Dermis blood vessel endothelial cell (primary cell): ENCODE measurements at places on chromosomes 5 and 9. TPM values are rescaled to one million over a fixed set of nuclear protein-coding genes. Genes with fewer than 3 reads are reported as not detected.

Gene SLC28A3
- total RNA-seq = not detected in 2 replicates

Gene CBY3
- not detected in 2 replicates for total RNA-seq

Gene DEPDC1B
- 6.8 and 19.7 TPM in 2 replicates for total RNA-seq

Gene IL4
- not detected in 2 replicates for total RNA-seq

Gene MAMDC2
- total RNA-seq = 2.9 and 6.7 TPM in 2 replicates

Gene PDGFRB
- total RNA-seq = 9.9 and 17.0 TPM in 2 replicates

Gene TAS2R1
- not detected in 2 replicates for total RNA-seq

Gene TEK
- total RNA-seq = 119 and 159 TPM in 2 replicates

Gene TTC23L
- under 0.01 TPM in 1 of 2 replicates, not detected in the other for total RNA-seq

Gene INSL6
- not detected in 2 replicates for total RNA-seq

Gene VAV2
- total RNA-seq = 19.6 and 22.7 TPM in 2 replicates

Gene HRH2
- 0.05 TPM in 1 of 2 replicates, not detected in the other for total RNA-seq

Gene C1QTNF3
- total RNA-seq = under 0.01 and 0.51 TPM in 2 replicates

Gene PCDHGA8
- total RNA-seq = 0.74 and 1.4 TPM in 2 replicates

Gene NRG2
- total RNA-seq = 0.51 TPM in 2 replicates

Gene PTGES
- total RNA-seq = 0.47 and 0.51 TPM in 2 replicates

Gene KYAT1
- 5.3 and 9.7 TPM in 2 replicates for total RNA-seq

Gene LHX6
- total RNA-seq = 18.1 and 27.4 TPM in 2 replicates

Gene NUTM2G
- not detected in 2 replicates for total RNA-seq

Gene EIF4EBP3
- total RNA-seq = 0.37 and 0.51 TPM in 2 replicates
